NCI-H2171 treated with DMSO at 0.1 percent for 48 hours (cell line): ENCODE measurements at places on chromosomes 5 and 9.

DNA sequence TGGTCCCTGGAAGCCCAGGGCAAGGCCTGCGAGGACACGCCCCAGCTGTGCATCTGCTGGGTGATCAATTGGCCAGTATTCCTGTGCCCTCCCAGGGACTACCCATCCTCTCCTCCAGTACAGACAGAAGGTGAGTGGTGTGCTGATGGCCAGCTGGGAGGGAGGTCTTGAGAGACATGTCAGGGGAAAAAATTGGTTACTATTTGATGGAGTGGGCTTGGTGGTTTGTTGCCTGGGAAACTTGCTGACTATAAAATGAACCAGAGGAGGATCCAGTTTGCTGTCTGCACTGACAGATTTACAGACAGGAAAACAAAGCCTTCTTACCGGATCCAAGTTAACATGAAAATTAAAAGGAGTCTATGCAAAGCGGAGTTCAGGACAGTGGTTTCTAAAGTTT lies 40.3 kb downstream of the MAP1B start:
- DNase-seq = no peak

DNA sequence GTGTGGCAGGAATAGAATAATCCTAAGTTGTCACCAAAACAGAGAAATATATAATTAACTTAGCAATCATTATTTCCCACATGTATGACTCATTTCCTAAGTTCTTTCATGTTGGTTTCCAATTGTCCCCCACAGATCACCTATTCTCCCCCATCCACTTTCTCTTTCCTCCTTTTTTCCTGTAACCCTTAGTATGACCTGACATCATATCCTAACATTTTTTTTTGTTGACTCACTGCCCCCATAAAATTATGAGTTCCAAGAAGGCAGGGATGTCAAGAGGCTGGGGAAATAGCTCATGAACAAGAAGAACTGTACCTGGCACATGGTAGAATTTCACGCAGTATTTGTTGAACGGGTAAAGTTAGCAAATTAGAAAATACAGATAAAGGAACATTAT lies 186.7 kb downstream of the DCP2 start:
- no peak for DNase-seq

GRCh38 chr9:113531919-113532808 lies 68.6 kb downstream of the RGS3 start:
- DNase-seq = no peak

GRCh38 chr9:129891569-129891968 lies 56.3 kb downstream of the USP20 start:
- DNase-seq = no peak

DNA sequence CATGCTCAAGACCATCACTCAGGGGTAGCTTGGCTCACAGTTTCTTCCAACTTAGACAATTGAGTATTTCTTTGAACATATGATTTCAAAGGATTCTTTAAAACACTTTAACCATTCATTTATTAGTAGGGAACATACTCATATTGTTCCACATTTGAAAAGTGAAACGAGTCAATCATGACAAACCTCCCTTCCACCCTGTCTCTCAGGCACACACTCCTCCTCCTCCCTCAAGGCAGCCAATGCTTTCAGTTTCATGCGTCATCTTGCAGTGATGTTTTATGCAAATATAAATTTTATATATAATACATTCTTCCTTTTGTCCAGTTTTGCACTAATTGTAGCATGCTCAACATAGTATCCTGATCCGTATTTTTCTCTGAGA lies 126.0 kb upstream of the BOD1 start:
- no peak for DNase-seq

DNA sequence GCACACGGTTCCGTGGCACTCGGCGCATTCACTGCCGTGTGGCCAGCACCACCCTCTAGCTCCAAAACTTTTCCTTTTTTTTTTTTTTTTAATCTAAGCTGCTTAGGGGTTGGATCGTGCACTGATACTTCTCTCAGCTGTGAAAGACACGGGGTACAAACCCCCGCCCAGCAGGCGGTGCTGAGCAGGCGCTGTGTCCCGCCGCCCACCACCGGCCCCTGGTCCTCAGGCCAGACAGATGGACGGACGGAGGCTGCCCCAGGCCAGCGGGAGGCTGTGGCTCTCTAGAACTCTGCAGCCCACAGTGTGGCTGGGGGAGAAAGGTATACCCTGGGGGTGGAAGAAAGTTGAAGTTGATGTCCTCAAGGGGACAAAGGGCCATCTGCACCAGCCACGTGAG lies 6.2 kb downstream of the AGPAT2 start:
- DNase-seq = no peak

GRCh38 chr5:141421489-141421855 lies 621 bp downstream of the PCDHGA11 start:
- no peak for DNase-seq

GRCh38 chr5:36160617-36161016 lies 8.7 kb downstream of the SKP2 start:
- DNase-seq = no peak

- DNase-seq = no peak
Observed at GRCh38 chr9:133960568-133961129, 31.5 kb downstream of the VAV2 start.

- DNase-seq = no peak
Observed at GRCh38 chr9:136175616-136176197, 29.2 kb downstream of the LHX3 start.

- DNase-seq = no peak
Observed at GRCh38 chr9:35274993-35275392, 113.2 kb downstream of the UNC13B start.

- DNase-seq = no peak
Observed at GRCh38 chr5:171934586-171934985, 71.9 kb downstream of the FBXW11 start.

GRCh38 chr9:82082563-82082962 lies 94.0 kb downstream of the SPATA31D1 start:
- peak; percentile 10 for DNase-seq

GRCh38 chr5:37938076-37938852 lies 98.4 kb upstream of the GDNF start:
- DNase-seq = peak; percentile 92

DNA sequence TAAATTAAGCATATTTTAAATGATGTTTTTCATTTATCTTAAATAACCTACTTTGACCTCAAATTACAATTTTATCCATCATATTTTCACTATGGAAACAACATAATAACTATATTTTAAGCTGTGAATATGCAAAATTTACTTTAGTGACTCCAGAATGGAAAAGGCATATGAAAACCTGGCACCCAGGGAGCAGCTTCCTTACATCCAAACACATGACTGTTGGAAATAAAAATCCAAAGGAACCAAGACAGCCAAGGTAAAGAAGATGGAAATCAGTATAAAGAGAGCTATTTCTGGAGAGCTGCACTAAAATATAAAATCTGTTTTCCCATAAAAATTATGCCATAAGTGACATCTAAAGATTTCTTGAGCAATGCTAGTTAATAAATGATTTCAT lies 140.3 kb upstream of the FTMT start:
- DNase-seq = no peak

- no peak for DNase-seq
Observed at GRCh38 chr9:31783491-31783890, 601.0 kb upstream of the ACO1 start.

- no peak for DNase-seq
Observed at GRCh38 chr5:60382716-60383115, 317.2 kb downstream of the DEPDC1B start.
